Amniotic epithelial cell (primary cell): ENCODE measurements at places on chromosomes 5 and 9.

GRCh38 chr9:133207540-133208170 lies 1.4 kb downstream of the OBP2B start:
- no peak for DNase-seq

GRCh38 chr5:98170994-98171393 lies 602.5 kb upstream of the RGMB start:
- no peak for DNase-seq

GRCh38 chr9:136858844-136859757 lies 7.0 kb downstream of the MAMDC4 start:
- DNase-seq = peak; percentile 47

- DNase-seq = peak; percentile 87
Measured at GRCh38 chr9:105127863-105128220, 116.6 kb upstream of the SLC44A1 start.

DNA sequence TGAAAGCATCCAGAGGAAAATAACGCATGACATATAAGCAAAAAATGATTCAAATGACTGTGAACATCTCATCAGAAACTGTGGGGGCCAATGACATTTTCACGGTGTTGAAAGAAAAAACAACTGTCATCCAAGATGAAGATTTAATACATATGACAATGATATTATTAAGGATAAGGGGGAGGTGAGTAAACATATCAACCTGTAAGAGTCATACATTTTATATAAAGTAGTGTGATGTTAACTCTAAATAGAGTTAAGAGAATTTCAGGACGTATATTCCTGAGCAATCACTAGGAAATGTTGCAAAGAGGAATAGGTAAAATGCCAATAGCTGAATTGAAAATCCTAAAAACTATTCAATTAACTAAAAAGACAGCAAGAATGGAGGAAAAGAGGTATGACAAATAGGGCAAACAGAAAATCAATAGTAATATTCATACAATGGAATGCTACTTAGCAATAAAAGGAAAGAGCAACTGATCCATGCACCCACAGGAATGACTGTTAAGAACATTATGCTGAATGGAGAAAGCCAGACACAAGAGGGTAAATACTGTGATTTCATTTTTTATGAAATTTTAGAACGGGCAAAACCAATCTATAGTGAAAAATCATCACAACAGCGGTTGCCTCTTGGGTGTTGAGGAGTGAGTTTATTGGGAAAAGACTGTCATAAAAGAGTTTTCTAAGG lies 92.4 kb upstream of the JAK2 start:
- DNase-seq = no peak

DNA sequence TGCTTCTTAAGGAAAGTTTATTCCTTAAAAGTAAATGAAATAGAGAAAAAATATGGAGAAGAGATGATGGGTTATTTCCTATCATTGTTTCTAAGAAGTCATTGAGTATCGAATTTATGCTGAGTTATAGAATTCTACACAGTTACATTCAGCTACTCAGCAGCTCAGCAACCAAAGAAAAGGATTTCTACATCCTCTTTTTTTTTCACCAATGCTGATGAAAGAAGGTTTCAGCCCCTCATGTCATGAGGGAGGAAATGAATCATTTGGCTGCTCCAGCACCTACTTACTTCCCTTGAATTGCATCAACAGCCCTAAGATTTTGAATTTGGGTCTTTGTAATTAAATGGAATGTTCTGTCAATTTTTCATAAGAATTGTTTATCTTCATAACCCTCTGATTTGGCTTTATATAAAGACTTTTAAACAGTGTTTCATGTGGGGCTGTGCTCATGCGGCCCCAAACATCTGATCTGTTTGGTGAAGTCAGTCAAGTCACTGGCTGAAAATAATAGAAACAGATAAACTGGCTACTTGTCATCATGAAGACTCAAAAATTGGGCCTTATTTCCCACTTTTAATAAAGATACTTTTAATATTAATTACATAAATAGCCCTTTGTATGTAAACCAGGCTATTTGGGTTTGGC lies 18.5 kb upstream of the SNX2 start:
- DNase-seq = peak; percentile 69

- no peak for DNase-seq
Measured at GRCh38 chr5:108122702-108123101, 259.2 kb downstream of the FBXL17 start.

DNA sequence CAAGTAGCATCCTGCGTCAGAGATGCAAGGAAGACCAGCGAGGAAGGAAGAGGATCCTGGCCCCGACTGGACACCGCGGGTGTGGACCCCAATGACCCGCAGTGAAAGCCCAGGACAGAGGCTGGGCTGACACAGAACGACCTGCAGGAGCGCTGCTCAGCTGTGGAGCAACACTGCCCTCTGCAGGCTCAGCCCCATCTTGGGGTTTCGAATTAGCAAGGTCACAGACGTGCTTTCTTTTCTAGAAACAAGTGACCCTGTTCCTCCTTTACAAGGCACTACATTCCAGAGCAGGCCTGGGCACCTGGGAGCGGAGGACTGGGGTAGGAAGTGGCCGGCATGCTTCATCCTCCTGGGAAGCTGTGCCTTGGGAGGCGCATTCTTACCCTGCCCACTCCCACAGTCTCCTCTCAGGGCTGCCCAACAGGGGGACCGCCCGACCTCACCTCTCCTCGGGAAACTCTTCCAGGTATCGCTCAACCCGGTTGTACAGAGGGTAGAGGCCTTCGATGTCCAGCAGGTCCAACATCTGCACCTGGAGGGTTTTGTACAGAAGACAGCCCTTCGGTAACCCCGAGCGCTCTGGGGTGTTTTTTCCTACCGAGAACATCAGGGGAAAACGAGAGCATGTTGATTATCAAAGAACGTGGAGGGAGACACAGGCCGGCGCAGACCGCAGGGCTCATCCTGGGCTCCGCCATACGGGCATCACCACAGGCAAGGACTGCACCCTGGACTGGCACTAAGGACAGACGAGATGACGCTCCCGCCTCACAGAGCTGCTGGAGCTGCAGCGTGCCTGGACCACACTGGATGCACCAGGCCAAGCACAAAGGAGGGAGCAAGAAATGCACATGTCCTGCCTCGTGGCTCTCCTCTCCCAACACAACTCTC lies 35.0 kb downstream of the IPPK start:
- DNase-seq = peak; percentile 62

DNA sequence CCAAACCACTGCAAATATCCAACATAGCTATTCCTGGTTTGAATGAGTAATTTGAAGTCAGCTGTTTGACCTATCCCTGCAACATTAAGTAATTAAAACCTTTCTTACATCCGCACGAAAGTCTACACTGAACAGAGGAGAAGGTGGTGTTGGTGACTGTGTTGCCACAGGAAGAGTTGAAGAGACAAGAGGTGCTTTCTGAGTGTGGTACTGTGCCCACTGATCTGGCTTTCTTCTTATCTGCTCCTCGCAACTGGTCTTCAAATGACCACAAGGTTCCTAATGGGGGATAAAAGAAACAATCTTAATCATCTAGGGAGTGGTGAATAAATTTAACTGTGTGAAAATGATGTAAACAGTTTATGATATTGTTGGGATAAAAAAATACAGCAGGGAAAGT lies 29.4 kb upstream of the PDCL start:
- no peak for DNase-seq

DNA sequence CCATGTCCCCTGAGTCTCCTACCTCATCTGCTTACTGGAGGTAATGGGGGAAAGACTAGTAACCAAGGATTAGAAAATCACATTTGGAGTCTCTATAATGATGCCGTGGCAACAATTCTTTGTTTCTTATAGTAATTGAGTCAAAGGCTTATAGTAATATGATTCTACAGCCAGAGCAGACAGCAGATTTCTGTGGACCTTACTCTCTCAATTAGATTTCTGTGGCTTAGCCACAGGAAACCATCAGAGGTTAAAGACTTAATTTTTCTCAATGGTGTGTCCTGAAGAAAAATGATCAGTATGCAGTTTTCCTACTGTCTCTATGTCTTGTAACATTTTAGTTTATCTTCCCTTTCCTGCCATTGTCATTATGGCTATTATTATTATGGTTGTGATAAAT lies 59.3 kb upstream of the CD180 start:
- no peak for DNase-seq

DNA sequence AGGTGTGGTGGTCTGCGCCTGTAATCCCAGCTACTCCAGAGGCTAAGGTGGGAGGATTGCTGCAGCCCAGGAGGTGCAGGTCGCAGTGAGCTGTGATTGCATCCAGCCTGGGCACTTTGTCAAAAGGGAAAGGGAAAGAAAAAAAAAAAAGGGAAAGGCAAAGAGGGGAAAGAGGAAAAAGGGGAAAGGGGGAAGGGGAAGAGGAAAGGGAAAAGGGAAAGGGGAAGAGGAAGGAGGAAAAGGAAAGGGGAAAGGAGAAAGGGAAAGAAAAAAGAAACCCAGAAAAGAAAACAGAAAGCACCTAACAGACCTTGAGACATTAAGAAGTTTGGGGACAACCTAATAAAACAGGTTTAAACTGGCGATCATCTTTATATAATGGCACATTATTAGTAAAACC lies 40.0 kb downstream of the IDNK start:
- DNase-seq = no peak

- peak; percentile 71 for DNase-seq
Measured at GRCh38 chr5:56814963-56815657, at the start of gene MAP3K1. Gene MAP3K1, plus strand, starts transcription at chr5:56815549. Its CDS starts 25 bp downstream, at chr5:56815574.

DNA sequence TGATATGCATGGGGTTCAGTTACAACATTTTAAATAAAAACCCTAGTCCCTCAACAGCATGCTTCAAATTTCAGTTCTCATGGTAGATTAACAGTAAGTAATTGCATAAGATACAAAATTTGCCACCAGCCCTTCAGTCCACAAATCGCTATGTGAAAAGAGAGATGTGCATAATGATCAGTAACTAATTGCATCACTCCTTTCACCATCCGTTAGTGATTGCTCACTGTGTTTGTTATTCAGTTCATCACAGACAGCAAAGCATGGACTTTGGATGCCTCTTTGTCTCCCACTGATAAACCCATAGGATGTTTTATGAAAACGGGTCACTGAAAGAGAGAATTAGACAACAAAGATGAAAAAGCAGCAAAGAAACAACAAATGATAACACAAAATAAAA lies 103.2 kb downstream of the MCTP1 start:
- no peak for DNase-seq

DNA sequence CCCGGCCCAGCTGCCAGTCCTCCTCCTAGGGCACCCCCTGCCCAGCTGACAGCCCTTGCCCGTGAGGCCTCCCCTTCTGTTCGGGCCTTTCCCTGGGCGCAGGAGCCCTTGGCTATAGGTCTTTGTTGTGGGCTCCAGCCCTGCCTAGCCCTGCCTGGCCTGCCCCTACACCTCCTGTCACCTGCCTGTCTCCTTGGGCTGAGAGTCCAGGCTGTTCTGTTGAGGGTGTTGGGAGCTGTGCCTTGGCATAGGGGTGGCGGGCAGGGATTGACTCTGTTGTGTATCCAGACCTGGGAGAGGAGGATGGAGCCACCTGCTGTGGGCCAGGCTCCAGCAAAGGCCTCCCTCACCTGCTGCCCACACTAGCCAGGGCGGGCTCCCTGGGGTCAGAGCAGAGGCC lies 11.6 kb downstream of the FCN2 start:
- no peak for DNase-seq

DNA sequence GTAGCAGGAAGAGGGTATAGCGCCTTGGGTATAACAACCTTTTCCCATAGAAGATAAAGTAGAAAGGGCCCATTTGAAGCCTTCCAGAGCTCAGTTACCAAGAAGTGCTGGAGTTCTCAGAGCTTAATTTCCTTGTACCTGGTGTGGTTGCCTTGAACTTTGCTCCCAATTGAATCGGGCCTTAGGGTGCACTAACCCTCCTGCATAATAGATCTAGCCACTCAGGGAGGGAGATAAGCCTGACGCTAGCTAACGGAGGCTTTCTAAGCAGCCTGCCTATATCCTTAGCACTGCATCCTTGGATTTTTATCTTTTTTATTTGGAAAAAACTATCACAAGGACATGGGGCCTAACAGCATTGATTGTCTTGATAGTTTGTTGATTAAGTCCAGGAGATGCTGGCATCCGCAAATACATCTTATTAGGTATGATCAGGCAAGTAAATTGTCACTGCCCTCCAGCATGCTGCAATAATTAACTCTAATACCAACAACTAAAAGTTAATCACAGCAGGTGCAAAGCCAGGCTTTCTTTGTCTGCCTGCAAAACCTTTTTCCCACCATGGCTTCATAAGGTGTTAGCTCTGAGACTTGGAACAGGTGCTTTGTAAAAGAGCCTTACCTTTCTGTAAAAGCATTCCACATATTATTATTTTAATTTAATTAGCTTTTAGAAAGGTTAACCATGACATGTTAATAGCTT lies 199.4 kb downstream of the SREK1 start:
- no peak for DNase-seq

GRCh38 chr5:33501899-33502298 lies 61.1 kb downstream of the TARS1 start:
- no peak for DNase-seq

GRCh38 chr5:19874811-19875210 lies 113.2 kb downstream of the CDH18 start:
- no peak for DNase-seq

DNA sequence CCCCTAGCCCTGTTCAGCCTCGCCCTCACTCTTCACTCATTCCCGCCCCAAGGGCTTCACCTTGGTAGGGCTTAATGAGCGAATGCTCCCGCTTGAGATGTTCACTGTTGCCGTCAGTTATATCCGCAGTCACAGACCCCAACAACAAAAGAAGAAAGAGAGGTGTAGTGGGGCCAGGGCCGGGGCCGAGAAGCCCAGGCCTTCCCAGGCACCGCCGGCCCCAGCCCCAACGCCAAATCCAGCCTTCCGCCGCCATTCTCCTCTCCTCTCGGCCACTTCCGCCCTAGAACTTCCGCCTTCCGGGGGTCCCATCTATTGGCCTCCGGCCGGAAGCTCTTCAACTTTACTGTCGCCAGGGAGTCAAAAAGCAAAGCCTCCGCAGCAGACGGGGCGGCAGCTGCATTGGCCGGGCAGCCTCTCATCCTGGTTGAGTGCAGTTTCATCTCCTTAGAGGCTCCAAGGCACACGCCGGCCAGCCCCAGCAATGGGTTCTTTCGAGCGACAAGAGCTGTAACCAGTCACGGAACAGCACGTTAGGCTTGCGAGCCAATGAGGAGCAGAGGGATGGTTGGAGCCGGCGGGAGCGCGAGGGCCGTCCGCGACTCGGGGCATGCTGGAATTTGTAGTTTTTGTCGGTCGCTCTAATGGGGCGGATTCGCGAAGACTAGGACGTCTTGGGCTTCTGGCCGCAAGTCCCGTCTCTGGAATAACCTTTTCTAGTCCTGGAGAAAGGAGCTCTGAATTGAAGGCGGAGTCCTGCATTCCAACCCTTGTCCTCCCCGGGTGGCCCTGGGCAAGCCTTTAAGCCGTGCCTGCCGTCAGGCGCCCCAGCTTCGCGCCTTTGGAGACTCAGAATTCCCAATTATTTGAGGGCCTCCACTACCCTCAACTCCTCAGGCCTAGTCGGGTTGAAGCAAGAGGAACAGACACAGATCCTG lies at the start of gene LMAN2:
Gene LMAN2 (minus strand): TSS at position 277 of the 938 bp plus-strand sequence. CDS start 21 bp downstream, at position 256.
- peak; percentile 96 for DNase-seq

- DNase-seq = no peak
Measured at GRCh38 chr5:133825631-133826289, 142.7 kb downstream of the C5orf15 start.

- no peak for DNase-seq
Measured at GRCh38 chr9:15271403-15271802, 35.6 kb downstream of the TTC39B start.
